Effector memory CD4-positive, alpha-beta T cell (primary cell): ENCODE measurements at places on chromosomes 2 and 18.
A peak's percentile ranks its signal among the peaks of the same experiment; 100 is the strongest.

DNA sequence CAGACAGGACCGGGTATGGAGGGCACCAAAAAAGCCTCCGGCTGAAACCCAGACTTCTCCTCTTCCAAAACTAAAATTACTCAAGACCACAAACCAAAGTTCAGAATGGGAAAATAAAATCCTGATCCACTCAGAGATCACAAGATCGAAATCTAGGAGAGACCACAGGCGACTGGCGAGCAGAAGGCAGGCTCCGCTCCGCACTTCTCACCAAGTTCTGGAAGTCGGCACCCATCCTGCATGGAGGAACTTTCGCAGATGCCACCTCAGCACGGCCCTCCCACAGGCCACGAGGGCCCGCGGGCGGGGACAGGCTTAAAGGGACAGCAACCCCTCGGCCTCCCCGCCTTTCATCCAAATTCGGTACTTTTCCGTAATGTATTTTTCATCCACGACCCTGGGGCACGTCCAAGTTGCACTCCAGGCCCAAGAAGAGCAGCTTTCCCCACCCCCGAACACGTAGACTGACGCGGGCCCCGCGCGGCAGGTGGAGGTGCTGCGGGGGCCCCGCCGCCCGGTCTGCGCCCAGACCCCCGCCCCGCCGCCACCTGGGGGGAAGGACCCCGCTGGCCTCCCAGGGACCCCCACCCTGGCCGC is 43.7 kb downstream of the HDLBP start:
- DNase-seq: peak; percentile 38

GRCh38 chr2:223386189-223386588 is 216.0 kb downstream of the SCG2 start:
- DNase-seq: no peak

- DNase-seq: no peak
These were observed 418.8 kb downstream of the SUCLG1 start for GRCh38 chr2:84040281-84040680.

GRCh38 chr2:227374158-227374557 is 4.9 kb downstream of the TM4SF20 start:
- no peak for DNase-seq

GRCh38 chr18:7844418-7844817 is 277.3 kb downstream of the PTPRM start:
- no peak for DNase-seq

DNA sequence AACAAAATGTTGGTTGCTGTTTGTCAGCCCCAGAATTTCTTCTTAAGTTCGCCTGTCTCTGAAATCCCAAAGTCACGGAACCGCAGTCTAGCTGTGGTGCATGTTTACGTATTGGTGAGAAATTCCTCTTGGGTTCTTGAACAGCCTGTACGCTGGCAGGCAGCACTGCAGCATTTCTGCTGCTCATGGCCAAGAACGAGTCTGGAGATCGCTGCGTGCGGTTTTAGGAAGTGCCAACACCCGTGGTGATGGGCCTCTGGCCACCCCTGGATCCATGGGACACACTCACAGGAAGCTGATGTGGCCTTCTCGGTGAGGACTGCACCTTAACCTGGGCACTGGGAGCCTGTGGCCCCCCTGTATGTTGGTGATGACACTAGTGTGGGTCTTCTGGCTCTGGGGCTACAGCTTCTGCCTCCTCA is 23.7 kb downstream of the ASB1 start:
- DNase-seq: no peak

DNA sequence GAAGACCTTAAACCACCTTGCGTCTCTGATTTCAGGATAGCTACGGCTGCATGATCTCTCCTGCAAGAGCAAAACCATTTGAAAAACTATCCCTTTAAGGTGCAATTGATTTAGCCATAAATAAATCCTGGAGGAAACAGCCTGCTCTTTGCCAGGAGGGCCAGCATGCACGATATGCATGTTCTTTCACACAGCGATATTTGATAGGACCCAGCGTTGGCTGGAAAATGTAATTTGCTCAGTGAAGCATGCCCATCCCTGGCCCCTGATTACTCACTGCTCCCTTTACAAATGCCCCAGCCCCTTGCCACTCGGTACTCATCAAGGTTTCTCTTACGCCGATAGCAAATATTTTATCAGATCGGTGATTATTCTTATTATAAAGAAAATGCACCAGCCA is 315.4 kb downstream of the CDH2 start:
- no peak for DNase-seq

DNA sequence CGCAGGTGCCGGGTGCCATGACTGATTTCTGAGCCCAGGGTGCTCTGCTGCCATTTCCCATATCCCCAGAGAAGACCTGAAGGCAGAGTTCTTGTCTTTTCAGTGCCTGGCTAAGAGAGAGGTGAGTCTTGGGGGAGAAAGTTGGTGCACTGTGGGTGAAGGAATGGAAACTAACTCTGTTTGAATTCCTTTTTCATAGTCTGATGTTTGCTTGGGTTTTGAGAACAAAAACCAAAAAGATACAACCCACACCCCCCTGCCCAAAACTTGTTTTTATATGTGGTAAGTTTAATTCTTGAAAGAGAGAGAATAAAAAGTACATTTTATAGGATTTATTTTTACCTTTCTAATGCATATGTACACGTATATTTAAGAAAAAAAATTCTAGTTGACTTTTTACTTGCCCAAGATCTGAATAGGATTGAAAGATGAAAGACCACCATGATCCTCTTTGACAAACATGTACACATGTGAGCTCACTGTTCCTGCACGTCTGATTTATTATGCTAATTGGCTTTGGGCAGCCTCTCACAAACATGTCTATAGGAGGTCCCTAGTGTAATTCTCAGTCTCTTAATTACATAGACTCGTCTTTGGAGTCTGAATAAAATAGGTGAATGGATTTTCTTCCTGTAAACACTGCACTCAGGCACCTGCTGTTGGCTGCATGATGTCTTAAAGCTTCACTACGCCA is 46.3 kb downstream of the ARL4C start:
- DNase-seq: no peak

DNA sequence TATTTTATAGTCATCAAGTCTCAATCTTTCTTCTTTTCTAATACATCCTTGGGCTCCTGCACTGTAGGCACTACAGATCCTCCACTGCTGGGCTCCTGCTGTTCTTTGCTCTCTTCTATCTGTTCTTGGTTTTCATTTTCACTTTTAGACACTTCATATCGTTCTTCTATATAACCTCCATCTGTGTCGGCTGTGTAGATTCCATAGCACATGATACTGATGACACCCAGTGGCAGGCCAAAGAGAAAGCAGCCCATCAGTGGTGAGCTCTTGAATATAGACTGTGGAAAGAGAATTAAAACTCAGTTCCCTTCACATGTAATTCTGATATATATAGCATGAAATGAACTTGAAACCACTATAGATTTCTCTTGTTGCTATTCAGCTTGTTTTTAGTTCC is 38.0 kb downstream of the TMX3 start:
- DNase-seq: no peak

DNA sequence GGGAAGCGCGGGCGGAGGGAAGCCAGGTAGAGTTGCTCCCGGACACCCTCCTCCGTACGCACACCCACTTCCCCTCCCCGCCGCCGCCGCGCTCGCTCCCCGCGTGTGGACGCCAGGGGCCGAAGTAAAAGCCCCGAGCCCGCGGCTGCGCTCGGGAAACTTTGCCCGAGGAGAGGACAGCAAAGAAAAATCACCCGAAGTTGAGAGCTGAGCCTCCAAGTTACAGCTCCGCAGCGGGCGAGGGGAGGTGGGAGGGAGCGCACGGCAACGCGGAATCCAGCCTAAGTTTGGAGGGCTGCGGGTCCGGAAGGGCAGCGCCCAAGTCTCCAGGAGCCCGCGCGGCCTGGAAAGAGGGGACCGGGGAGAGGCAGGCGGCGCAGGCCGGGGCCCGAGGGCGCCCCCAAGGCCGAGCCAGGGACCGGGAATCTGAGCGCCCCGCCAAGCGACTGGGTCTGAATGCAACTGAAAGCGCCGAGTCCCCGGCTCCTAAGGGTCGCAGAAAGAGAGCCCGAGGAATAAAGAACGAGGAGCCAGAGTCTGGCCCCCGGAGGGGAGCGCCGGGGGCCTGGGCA is 706 bp upstream of the BCL11A start:
- no peak for DNase-seq

DNA sequence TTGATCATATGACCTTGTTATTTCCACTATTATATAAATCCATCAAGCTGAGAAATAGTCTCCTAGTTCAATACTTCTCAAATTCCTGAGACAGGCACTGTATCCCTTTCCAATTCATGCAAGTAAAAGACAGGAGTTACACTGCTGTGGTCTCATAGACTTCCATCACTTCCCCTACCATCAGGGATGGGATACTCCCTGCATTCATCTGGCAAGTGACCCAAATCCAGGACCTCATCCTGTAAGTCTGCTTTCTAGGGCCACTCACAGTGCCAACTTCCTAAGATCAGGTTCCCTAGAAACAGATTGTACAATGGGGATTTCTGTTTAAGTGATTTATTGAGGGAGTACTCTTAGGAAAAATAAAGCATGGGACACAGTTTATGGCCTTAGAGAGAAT is 424.0 kb upstream of the CDH7 start:
- no peak for DNase-seq

DNA sequence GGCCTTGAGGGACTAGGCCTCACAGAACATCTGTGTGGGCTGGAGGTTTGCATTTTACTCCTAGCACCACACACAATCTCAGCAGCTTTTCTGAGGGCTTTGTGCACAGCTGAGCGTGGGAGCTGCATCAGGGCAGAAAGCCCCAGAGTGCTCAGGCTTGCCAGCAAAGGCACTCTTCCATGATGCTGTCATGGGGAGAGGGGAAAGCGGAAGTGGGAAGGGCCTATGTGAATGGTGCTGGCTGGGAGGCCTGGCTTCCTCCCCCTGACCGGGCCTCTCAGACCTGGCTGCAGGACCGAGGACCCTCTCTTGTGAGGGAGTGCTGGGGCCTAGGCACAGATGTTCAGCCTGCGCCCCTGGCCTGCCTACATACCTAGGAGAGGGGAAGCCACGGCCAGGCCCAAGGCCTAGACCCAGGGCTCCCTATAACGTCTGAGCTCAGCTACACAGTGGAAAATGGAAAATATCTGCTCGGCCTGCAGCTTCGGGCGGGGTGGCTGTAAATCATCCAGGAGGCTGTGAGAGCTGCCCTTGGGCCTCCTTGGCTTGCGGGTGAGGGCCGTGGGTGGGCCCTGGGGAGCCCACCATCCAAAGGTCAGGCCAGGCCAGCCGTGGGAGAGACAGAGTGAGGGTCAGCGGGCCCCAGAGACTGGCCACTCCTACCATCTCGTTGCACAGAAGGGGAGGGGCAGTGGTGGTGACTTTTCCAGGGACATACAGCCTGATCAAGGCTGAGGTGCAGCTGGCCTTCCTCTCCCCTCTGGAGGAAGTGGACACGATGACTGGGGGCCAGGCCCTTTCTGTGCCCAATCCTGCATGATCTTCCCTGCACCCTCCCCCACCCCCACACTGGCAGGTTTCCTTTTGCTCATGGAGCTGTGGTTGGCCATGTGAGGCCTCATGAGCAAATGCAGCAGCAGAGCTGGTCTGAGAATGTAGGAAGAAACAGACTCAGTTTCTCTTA is 22.8 kb downstream of the GLI2 start:
- no peak for DNase-seq

GRCh38 chr18:25288340-25288938 is 63.5 kb downstream of the ZNF521 start:
- DNase-seq: no peak

DNA sequence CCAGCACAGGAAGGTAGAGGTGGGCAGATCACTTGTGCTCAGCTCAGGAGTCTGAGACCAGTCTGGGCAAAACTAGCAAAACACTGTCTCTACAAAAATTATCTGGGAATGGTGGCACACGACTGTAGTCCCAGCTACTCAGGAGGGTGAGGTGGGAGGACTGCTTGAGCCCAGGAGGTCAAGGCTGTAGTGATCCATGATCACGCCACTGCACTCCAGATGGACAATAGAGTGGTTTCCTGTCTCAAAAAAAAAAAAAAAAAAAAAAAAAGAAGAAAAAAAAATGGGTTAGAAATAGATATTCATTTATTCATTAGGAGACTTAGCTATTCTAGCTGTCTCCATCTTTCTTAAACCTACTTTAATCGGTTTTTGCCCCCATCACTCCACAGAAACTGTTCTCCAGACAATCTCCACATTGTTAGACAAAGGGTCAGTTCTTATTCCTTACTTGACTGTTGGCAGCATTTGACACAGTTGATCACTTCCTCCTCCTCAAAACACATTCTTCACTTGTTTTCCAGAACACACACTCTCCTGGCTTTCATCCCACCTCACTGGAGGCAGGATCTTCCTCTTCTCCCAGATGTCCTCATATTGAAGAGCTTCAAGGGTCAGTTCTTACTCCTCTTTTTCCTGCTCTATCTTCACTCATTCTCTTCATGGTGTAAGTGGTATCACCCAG is 103.1 kb downstream of the DTNB start:
- DNase-seq: no peak

GRCh38 chr2:190911813-190912212 is 31.2 kb downstream of the GLS start:
- no peak for DNase-seq

DNA sequence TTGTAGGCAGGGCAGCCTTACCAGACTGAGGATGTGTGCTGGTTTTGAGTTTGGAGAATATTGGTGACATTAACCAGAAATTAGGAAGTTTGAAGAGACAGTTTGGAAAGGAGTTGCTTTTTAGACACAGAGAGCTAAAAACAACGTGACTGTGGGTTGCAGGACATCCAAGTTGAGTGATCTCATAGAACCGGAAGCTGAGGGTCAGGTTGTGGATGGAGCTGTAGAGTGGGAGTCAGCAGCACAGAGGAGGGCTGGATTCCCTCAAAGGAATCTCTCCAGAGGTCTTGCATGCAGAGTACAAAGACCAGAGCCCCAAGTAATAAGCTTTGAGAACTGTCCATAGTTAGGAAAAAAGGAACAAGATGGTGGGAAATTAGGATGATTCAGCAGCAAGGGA is 9.3 kb downstream of the MAPRE3 start:
- no peak for DNase-seq

DNA sequence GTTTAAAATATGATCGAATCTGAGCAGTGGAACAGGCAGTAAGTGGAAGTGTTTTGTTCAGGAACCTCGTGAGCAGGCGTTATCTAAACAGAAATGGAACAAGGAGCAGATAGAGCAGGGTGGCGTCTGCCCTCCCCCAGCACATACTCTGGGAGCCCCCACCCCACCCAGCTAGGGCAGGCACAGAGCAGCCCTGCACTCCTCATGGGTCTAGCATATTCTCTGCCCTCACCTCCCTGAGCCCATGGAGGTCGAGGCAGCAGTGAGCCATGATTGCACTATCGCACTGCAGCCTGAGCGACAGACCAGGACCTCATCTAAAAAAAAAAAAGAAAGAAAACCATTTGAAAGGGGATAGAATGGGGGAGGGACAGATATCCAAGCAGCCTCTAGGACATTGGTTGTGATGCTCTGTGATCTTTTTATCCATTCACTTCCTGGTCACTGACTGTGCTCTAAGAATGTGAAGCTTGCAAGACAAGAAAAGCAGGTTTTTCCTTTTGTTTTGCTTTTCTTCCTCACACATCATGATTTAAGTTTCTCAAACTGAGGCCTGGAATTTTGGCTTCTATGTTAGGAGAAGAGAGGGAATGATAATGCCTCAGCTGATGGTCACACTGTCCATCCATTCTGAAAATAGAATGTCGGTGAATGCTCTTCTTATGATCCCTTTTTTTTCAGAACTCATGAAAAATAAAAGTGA is 3.1 kb downstream of the MLPH start:
- DNase-seq: no peak
